ENCODE measurements at places on chromosomes 13 and 19.

DNA sequence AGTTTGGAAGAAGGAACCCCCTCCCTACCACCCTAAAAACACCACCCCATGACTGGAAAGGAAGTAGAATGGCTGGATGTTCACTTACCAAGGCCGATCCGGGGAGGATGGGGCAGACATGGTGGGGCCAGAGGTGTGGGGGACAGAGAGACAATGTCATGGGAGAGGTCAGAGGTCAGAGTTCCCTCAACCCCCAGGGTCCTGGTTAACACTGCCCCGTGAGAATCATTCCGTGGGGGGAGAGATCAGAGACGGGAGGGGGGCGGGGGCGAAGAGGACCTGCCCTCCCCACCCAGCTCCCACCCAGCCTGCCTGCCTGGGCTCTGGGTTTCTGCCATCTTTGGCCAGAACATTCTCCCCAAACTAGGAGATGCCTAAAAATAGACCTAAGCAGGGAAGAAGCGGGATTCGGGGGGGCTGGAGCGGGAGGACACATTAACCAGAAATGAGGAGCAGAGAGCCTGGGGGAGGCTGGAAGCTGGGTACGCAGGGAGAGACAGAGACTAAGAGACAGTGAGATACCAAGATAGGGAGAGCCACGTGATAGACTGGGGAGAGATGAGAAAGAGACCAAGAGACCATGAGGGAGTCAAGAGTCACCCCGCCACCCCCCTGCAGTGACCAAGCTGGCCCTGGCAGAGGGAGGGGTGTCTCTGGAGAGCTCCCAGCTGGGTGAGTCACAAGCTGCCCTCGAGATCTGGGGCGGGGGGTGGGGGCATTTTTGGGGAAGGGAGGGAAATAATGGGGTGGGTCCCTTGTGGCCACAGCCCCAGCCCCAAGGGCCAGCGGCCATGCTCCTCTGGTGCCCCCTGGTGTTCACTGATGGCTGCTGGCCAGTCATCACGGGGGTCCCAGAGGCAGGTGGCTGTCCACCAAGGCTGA lies 6.1 kb upstream of the KANK2 start:
- DNase-seq = peak; percentile 64

- DNase-seq = no peak
These were observed 250.7 kb downstream of the DCT start for GRCh38 chr13:94228763-94229162.

- no peak for DNase-seq
These were observed at the start of gene ERICH4 for GRCh38 chr19:41442473-41443355. Gene ERICH4 (plus strand): TSS chr19:41443156. CDS start chr19:41443170, 14 bp downstream.

DNA sequence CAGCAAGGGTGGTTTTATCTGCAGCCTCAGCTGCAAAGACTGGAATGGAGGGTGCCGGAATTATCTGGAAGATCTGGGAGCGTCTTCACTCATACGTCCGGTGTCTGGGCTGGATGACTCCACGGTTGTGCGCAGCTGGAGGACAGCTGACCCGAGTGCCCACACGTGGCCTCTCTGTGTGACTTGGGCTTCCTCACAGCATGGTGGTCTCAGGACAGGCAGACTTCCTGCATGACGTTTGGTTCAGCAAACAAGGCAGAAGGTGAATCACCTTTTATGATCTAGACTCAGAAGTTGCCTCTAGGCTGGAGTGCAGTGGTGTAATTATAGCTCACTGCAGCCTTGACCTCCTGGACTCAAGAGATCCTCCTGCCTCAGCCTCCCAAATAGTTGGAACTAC lies 33.2 kb downstream of the CACNG6 start:
- DNase-seq = no peak

- no peak for DNase-seq
These were observed 233.7 kb downstream of the LHFPL6 start for GRCh38 chr13:39369161-39369890.

DNA sequence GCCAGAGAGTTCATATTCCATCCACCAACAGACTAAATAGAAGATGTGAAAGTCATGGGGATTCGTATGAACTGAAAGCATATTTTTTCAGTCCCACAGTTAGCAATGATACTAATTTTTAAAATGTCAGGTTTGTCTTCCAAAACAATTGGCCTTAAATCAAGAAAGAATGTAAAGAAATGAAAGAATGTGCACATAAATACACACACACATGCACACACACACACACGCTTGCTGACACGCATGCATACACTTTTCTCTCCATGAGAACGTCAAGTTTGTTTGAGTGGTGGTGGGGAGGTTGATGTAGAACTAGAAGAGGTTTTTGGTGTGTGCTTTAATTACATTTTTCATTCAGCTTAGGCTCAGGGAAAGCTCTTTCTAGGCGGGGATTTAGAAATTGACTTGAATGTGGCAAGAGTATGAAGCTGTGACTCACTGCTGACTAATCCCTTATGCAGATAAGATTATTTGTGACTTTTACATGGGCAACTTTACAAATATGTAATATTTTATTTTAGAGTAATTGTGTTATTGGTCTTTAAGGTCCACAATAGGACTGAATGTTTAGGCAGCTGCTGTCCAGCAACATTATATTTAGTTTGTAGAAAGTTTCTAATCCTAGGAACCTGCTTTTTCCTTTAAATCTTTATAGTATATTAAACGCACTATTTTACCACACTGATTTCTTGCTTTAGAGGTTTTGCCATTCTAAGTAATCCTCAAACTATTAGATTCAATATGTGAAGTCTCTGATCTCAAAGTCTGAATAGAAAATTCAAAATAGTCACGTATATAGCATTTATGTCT lies 18.8 kb downstream of the FLT1 start:
- DNase-seq = no peak

DNA sequence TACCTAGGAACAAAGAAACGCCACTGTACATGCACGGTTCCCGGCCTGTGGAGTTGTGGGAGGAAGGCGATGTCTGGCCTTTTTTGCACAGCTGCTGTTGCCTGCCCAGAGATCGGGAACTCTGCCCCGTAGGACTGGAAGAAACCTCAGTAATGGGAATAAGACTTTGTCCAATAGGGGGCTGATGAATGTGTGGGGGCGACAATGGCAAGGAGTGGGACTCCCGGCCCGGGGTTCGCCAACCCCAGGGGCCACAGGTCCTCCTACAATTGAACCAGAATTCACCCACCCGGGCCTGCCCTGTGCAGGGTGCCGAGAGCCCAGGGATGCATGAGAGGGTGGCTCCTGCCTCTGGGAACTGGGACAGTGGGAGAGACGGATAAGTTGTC lies 2.0 kb upstream of the CEBPA start:
- DNase-seq = no peak

DNA sequence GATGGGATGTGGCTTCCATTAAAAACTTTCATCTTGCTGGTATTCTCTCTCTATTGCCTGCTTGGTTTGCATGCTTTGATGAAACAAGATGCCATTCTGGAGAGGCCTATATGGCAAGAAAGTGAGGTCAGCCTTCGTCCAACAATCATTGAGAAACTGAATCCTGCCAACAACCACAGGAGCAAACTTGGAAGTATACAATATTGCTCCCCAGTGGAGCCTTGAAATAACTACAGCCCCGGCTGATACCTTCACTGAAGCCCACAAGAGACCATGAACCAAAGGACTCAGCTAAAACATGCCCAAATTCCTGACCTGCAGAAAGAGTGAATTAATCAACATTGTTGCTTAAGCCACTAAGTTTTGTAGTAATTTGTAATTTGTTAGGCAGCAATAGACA lies 82.5 kb upstream of the FGF14 start:
- no peak for DNase-seq

GRCh38 chr13:37175996-37176395 lies 70.5 kb upstream of the CSNK1A1L start:
- DNase-seq = no peak

DNA sequence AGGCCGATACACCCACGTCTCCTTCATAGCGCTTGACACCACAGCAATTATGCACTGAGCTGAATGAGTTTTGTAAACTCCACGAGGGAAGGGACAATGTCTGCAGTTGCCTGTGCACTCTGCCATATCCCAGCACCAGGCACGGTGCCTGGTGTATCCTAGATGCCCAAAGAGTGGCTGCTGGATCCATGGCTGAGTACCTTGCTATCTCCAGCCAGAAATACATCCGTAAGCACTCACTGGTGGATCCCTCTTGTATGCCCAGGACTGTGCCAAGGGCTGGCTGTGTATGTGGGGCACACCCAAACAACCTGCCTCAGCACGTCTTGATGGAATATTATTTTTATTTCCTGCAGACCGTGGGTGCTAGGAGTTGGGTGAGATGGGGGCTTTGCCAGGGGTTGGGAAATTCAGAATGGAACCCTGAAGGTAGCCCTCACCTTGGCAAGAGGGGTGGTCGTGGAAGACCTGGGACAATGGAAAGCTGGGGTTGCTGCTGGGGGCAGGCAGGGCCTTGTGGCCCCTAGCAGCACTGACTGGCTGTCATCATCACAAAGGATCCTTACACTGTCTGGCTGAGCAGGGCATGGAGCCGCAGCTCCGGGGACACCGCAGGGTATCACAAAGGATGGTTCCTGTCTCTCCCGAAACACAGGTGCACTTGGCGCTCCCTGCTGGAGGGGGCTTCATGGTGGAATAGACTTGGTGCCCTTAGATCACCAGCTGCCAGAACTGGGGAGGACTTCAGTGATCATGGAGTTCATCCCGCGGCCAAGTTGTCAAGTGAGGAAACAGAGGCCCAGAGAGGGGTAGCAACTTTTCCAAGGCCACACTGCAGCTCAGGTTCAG lies 131.3 kb downstream of the URI1 start:
- no peak for DNase-seq

- DNase-seq = no peak
These were observed 150.1 kb downstream of the SHISA2 start for GRCh38 chr13:25901460-25902376.

DNA sequence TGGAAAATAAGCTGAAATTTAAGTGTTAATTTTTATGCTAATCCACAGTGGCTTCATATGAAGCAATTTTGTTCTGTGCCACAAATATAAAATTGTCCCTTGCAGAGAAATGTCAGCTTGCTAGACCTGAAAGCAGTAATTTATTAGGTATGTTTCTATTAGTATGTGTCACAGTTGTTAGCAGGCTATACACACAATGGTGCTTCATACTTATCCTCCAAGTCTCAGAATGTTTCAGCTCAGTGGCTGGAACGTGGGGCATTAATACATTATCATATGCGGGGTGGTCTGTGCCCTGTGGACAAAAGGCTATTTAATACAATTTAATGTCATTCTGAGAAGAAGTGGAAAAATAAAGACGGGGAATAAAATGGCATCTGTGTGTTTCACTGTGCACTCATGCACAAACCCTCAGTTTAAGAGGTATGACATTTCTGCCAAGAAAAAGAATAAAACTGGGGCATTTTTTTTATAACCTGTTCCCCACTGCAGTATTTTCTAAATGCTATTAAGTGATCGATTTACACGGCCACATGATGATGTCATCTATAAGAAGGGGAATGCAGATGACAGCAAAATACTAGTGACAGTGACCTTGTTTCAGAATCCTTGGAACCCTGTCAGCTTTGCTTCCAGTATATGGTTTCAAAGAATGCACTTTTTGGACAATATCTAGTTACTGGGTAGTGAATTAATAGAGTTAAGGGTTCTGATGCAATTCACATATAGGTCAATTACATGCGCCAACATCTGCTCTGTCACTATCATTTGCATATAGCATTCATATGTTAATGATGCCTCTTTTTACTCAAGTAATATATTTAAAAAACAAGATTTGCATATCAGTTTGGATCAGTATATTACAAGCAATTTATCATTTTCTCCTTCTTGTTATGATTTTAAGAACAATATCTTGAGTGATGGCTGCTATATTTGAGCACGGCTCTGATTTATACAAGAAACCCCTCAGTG lies 21.2 kb upstream of the ZNF536 start:
- no peak for DNase-seq

- no peak for DNase-seq
These were observed 94.1 kb upstream of the STARD13 start for GRCh38 chr13:33379608-33380007.

- DNase-seq = no peak
These were observed 36.2 kb downstream of the ERICH4 start for GRCh38 chr19:41478875-41479756.

DNA sequence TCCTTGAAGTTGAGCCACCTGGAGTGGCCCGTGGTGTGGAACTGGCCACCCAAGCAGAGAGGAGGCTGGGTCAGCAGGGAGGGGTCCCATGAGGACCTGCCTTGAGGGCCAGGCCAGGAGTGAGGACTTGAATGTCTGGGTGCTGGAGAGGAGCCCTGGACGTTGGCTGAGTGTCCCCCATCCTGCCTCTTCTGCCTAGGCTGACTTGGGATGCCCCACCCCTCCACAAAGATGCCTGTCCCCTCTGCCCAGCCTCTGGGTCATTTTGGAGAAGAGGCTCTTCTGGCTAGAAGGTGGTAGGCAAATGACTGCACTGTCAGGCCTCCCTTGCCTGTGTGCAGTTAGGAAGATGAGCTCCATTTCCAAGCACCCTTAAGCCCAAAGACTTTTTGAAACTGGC lies 1.7 kb downstream of the SSBP4 start:
- DNase-seq = no peak
